ENCODE measurements at places on chromosomes 3 and 15.
A peak's percentile ranks its signal among the peaks of the same experiment; 100 is the strongest.

- no peak for DNase-seq
Observed at GRCh38 chr3:189962466-189962865, 158.2 kb downstream of the P3H2 start.

DNA sequence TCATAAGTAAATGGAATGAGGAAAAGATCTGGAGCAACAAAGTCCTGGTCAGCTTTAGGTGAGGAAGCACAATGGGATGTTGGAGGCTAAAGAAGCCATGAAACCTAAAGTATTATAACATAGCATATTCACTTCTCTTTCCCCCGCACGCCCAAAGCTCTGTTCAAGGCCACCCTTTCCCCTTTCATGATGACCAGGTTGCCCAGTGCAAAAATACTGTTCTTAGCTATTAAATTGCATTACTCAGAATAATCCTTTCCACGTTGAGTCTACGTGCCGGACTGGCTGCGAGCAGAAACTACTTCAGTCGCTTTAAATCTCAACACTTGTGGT lies 589 bp upstream of the MAPKBP1 start:
- no peak for DNase-seq

- no peak for DNase-seq
Observed at GRCh38 chr15:81043281-81043934, 42.7 kb downstream of the TLNRD1 start.

GRCh38 chr3:124552224-124552623 lies 178.0 kb upstream of the UMPS start:
- DNase-seq, result no peak

- DNase-seq, result no peak
Observed at GRCh38 chr3:49775538-49775937, 10.8 kb downstream of the IP6K1 start.

- no peak for DNase-seq
Observed at GRCh38 chr3:71890356-71890931, 105.5 kb upstream of the PROK2 start.

DNA sequence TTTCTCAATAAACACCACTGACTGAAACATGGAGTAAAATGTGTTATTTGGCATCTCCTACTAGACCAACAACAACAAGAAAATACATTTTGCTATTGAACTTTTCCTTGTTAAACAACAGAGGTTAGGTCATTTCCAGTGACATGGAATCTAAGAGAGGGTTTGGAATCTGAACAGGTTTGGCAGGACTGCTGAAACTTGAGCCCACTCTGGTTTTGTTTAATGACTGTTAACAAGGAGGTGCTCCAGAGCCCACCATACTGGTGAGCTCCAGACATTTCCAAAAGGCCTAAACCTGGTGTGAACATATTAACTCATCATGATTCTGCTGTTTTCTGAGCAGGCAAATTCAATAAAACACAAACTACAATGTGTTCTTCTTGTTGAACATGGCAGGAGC lies 330.7 kb upstream of the TRIM42 start:
- DNase-seq, result no peak

DNA sequence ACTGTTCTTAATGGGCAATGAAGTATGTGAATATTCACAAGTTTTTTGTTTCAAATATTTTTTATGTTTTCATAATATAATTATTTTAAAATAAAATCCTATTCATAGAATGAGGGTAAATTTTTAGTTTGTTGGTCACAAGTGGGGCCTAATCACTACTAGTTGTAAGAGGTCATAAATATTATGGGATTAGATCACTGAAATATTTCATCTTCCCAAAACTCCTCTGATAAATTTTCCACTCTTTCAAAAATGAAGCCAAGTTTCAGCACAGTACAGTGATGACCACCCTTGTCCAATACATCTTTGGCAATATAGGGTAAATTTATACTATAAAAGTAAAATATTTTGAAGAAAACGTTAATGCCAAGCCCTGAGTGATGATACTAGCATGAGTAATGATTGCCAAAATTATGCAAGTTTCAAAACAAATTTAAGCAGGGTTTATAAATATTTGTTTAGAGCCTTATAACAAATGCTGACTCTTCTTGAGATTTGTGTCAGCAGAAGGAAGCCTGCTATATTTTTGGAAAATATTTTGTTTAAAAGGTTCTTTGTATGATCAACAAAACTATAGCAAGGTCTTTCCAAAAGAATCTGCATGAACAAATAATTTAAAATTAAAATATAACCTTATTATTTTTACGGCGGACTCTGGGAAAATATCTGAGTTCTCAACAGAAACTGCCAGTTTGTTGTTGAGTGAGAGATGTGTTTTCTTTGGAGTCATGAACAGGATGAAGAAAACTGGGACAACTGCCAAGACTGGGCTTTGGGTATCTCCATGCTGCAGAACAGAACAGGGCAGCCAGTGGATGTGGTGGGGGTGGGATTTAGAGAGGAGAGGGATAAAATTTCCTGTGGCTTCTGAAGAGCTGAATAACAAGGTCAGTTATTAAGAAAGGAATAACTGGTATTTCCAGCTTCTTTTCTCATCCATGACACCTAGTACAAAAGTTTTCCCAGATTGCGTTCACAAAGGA lies 17.9 kb upstream of the TM4SF1 start:
- no peak for DNase-seq

GRCh38 chr15:89490081-89490813 lies 6.1 kb downstream of the RHCG start:
- DNase-seq, result no peak

DNA sequence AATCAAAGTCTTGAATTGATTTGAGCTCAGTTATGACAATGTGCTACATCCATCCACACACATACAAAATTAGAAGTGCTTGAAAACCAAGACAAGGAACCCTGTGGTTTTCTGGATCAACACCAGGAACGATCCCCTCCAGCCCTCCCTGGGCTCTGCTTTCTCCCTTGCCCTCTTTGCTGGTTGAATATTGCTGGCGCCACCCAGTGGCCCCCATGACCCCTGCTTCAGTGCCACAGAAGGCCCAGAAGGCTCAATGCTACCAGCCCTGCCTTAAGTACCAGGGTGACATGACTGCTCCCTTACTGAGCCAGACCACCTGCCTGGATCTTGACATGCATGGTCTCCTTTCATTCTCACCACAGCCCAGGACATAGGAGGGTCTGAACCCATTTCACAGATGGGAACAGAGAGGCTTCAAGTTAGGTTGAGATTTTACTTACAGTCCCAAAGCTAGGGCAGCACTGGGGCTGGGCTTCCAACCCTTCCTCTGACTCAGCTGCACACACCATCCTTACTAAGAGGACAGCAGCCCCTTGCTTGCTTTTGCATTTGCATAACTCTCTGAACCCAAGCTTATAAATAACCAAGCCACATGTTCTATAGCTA lies 15.0 kb downstream of the IL12A start:
- DNase-seq, result peak; percentile 60

DNA sequence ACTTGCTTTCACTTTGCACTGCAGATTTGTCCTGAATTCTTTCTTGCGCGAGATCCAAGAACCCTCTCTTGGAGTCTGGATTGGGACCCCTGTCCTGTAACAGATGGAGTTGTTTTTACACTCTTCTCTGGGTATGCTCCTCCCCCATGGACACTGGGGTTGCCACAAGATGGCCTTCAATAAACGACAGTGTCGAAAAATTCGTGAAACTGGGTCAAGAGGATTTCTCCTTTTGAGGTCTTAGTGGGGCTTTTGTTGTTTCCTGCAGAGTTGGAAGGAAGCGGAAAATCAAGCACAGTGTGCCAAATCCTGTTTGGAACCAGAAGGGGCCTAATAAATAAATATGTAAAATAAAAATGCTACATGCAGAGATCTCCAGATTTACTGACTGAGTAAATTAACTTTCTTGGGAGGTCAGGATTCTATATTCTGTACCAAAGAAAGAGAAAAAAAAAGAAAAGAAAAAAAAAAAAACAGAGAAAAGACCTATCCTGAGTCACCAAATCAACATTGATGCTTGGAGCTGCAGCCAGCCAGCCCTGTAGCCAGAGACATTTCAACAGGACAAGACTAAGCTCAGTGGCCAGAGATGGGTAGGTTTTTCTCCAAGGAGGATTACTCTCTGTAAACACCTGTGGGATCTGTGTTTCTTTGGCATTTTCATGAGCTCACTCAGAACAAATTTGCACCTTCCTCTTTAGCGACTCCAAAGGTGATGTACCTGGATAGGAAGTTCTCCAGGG lies 24.8 kb downstream of the CCDC80 start:
- DNase-seq, result no peak

DNA sequence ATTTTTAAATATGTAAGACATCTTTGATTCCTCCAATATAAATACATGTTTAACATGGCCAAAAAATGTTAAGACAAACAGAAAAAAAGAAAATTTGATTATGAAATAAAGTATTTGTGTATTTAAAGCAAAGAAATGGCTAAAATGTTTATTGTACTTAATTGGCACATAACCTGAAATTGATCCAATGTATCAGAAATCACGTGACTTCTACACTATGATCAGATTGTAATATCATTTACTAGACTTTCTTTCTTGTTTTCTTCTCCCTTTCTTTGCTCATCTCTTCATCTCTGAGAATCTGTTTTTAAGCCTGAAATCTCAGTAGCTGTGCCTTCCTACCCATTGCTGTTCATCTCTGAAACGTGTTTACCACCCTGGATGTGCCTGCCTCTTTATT lies 420.3 kb downstream of the RSL24D1 start:
- no peak for DNase-seq

DNA sequence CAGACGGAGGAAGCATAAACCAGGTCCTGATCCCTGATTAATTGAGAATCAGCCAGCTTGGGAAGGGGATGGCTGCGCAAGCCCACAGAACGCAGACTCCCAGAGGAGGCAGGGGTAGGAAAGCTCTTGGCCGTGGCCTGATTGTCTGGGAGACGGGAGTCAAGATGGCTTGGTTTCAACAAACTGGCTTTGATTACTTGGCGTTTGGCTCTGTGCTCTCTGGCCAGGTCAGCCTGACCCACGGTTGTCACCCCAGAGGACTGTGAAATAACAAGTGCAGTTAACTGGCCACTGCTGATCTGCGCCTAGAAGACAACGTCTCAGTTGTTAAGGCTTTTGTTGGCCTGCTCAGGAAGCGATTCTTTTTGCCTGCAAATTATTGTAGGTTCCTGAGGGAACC lies 387.0 kb upstream of the PROK2 start:
- no peak for DNase-seq

DNA sequence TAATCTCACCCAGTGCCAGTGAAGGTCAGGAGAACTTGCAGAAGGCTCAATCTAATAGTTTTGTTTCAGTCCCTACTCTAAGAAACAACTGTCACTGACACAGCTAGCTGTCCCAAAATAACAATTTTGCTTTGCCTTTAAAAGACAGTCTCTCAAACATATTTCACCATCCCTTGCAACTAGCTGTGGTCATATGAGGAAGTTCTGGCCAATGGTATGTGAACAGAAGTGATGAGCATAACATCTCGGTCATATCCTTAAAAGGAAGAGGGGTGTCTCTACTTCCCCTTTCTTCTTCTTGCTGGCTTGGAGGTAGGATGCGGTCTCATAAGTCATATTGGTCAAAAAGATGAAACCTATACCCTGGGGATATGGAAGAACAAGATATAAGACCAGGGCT lies 198.1 kb downstream of the NEK10 start:
- no peak for DNase-seq

DNA sequence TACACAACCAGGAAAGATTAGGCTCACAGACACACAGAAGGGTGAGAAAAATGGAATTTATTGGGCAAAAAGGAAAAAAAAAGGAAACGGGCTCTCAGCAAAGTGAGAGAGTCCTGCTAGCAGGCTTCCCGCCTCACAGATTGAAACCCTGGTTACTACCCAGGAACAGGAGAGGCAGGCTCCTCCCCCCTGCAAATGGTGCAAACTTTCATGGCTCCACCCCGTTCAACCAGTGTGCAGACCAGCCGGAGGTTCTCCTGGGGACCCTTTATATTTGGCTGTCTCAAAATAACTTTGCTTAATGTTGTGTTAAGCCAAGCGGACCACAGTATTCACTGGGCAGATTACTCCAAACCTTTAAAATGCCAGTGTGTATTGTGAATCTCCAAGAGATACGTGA lies 40.3 kb downstream of the IL1RAP start:
- DNase-seq, result no peak

- no peak for DNase-seq
Observed at GRCh38 chr3:126663257-126663656, 8.3 kb upstream of the TXNRD3 start.

DNA sequence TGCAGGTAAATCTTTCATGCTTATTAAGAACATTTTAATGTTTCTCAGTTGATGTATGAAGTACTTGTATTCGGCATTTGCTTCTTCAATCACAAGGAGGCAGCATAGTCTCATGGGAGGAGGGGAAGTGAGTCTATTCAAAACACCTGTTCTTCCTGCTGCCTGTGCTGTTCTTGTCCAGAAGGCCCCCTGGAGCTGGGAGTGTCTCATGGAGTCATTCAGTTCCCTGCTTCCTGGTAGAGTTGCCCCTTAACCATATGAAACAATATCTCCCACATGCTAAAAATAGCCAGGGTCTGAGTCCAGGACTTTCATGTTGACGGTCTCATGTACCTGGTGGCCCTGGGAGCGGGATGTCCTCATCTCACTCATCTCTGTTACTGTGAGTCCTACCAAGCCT lies 15.5 kb upstream of the PPP1R2 start:
- DNase-seq, result no peak

DNA sequence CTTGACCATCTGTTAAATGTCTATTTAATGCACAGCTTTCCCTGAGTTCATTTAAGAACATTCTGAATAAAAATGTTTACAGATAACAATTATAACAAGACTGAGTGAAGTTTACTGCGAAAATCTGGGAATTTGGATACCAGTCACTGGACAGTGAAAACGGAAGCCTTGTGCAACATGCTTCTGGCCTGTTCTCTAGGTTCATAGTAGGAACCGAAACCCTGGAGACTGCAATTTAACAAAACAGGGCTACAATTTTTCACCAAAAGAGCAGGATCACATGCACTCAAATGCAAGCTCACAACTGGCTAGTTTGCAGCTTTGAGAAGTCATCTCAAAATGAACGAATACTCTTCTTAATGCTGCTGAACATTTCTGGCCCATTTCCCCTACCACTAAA lies 435.9 kb downstream of the NR2F2 start:
- DNase-seq, result no peak

DNA sequence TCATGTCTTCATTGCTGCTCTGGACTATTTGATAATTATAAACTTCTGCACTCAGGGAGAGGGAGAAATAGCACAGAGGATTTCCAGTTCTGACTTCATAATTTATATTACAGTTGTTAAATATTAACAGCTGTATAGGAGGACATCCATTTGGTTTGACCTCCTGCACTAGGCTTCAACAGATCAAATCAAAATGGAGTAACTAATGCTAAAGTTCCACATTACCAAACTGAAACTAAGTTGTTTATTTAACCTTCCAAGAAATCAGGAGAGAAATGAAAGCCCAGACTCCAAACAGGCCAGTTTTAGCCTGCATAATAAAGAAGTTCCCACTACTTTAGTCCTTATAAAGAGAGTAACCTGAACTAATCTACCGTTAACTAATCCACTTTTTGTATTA lies 4.6 kb downstream of the PLSCR2 start:
- DNase-seq, result no peak

DNA sequence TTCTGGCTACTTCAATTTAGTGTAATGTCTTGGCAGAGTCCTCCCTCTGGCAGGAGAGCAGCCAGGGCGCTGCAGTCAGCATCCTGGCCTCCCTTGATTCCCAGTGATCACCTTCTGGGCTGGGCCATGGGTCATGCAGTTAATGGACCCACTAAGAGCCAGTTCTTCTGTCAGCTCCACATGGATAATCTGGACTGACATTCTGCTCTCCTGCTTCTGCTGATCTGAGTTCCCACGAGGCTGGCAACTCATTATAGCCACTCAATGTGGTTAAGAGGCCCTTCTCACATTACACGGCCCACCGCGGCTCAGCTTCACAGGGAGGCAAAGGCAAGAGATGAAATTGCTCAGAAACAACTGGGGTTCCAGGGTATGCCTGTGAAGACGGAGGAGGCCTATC lies 94.0 kb downstream of the WDR76 start:
- no peak for DNase-seq
